ENCODE measurements at places on chromosomes 6 and 20. TPM values are rescaled to one million over a fixed set of nuclear protein-coding genes. Genes with fewer than 3 reads are reported as not detected.

The RBPJL gene
- not detected for total RNA-seq

GRCh38 chr6:56995347-56995902 lies 40.5 kb downstream of the BEND6 start:
- no peak for DNase-seq

DNA sequence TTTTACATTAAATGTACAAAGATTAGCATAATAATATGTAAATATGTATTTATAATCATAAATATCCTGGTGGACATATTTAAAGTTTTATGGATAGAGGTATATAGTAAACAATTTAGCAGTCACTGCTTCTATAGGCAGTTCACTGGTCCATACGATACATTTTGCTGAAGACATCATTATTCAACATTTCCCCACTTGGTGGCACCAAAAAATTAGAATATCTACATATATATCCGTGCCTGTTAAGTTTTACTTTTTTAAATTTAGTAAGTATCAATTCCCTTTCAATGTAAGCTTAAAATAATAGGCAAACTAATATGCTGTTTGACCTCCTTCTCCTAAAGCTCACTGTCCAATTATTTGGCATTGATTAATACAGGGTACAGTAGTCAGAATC lies 64.2 kb downstream of the LMBRD1 start:
- no peak for DNase-seq

The UCKL1 gene
- 24.9 TPM for total RNA-seq
